NCI-H2171 (cell line): ENCODE measurements at places on chromosomes 1 and 21.

GRCh38 chr1:161076410-161076809, 6.7 kb upstream of the ARHGAP30 start:
- DNase-seq, result no peak

GRCh38 chr1:13826009-13826408, 126.0 kb downstream of the PRDM2 start:
- DNase-seq, result no peak

DNA sequence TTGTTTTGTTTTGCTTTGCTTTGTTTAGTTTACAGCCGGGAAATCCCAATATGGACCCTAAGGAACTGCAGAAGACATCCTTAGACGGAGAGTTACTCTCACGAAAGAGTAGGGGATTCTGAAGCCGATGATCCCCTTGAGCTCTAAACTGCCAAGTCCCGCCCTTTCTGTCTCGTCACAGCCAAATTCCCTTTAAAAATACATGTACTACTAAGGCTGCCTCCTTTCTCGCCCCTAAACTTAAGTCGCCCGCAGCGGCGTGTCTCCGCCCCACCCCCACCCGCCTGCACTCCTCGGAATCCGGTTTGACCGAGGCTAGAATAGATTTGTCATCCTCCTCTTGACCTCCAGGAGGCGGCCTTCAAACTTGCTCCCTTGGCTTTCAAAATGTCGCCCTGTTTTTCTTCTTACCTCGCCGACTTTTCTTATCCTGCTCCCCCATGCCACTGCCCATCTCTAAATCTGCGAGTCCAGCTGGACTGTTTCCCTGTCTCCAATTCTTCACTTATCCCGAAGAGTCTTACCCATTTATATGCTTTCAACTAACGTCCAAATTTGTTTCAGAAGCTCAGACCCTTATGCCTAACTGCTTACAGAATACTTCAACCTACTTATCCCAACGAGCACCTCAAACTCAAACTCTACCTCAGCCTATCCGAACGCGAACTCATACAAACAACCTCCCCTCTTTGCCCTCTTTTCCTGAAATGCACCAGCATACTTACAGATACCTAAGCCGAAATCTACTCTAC, 10.9 kb upstream of the BOLA1 start:
- peak; percentile 80 for DNase-seq

DNA sequence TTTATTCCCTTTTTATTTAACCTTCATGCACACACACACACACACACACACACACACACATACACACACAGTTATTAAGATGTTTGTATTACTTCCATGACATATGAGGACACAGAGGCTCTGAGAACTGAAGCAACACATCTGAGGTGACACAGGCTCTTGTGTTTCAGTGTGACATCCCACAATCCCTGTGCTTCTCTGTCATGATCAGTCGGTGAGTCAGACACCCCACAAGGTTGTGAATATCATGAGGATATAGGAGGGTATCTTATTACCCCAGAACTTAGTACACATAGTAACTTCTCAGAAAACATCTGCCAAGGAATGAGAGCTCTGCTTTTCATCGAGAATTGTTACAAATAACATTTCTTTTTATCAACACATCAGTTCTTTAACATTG, 459.3 kb downstream of the PLPP3 start:
- no peak for DNase-seq

- DNase-seq, result peak; percentile 17
Measured at GRCh38 chr1:24111996-24112779, at the start of gene MYOM3. TSS of gene MYOM3 (minus strand) at chr1:24112135. CDS start at chr1:24108636, 3,499 bp downstream.

DNA sequence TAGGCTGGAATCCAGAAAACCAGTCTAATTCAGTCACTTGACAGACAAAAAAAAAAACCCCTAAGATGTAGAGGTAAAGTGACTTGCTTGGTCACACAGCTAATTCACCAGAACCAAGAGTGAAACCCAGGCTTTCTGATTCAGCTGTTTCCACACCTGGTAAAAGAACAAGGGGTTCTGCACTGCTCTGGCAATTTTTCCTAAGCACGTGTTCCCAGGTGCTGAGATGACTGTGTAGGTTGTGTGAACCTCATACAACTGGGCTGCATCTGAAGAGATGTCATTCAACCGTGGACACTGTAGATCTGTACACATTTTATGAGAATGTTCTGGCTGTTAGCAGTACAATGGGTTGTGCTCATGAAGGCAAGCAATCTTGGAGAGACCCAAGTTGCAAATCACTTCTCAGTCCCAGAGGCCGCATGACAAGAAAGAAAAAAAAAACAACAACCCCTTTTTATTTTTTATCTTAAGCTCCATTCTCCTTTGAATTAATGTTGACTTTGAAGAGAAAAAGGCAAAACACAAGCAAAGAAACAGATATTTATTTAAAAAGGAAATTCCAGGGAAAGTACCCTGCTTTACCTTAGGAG, 95.4 kb downstream of the INTS7 start:
- no peak for DNase-seq

GRCh38 chr1:212665241-212666115, 34.2 kb downstream of the BATF3 start:
- peak; percentile 87 for DNase-seq

DNA sequence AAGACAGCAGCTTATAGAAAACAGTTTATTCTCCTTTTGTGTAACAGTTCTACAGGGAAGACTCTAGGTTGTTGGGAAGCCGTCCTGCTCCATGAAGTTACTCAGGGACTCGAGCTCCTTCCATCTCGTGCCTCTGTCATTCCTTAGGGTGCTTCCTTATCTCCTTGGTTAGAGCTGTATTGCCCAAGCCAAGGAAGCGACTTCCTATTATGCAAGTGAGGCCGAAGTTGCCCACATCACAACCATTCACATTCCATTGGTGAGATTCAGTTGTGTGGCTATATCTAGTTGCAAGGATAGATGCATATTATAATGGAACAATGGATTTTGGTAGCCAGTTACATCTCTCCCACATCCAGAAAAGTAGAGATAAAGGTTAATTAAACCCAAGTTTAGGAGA, 9.0 kb downstream of the GSTM5 start:
- DNase-seq, result no peak

DNA sequence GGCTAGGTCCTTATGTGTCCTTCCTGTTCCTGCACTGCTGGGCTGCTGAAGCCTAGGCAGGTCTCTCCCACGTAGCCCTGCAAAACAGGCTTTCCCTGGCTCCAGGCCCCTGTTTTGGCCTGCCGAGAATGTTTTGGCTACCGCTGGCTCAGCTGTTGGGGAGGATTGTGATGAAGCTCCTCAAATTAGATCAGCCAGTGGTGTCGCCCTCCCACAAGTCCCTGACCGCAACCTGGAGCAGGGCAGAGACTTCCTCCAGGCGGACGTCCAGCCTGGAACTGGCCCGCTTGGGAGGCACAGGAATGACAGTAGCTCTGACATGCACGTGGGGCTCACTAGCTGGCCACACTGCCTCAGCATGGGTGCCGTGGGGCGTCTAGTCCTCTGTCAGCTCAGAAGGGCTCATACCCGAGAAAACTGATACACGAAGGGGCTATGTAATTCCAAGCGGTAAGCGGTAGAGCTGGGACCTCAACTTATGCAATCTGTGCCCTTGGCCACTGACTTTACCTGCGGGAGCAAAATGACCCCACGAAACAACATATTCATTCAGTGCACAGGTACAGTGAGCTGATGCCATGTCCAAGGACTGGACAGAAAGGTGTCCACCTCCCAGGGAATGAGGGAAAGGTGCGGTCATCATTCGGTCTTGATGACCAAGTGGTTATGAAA, 26.6 kb downstream of the DHRS3 start:
- DNase-seq, result no peak

DNA sequence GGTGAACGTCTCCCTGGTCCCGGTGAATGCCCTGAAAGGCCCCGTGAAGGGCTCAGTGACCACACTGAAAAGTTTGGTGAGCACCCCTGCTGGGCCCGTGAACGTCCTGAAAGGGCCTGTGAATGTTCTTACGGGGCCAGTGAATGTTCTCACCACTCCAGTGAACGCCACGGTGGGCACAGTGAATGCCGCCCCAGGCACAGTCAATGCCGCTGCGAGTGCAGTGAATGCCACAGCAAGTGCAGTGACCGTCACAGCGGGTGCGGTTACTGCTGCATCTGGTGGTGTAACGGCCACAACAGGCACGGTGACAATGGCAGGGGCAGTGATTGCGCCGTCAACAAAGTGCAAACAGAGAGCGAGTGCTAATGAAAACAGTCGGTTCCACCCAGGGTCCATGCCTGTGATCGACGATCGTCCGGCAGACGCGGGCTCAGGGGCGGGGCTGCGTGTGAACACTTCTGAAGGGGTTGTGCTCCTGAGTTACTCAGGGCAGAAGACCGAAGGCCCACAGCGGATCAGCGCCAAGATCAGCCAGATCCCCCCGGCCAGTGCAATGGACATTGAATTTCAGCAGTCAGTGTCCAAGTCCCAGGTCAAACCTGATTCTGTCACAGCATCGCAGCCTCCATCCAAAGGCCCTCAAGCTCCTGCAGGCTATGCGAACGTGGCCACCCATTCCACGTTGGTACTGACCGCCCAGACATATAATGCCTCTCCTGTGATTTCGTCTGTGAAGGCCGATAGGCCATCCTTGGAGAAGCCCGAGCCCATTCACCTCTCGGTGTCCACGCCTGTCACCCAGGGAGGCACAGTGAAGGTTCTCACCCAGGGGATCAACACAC, 41.5 kb downstream of the ZBTB17 start:
- no peak for DNase-seq

DNA sequence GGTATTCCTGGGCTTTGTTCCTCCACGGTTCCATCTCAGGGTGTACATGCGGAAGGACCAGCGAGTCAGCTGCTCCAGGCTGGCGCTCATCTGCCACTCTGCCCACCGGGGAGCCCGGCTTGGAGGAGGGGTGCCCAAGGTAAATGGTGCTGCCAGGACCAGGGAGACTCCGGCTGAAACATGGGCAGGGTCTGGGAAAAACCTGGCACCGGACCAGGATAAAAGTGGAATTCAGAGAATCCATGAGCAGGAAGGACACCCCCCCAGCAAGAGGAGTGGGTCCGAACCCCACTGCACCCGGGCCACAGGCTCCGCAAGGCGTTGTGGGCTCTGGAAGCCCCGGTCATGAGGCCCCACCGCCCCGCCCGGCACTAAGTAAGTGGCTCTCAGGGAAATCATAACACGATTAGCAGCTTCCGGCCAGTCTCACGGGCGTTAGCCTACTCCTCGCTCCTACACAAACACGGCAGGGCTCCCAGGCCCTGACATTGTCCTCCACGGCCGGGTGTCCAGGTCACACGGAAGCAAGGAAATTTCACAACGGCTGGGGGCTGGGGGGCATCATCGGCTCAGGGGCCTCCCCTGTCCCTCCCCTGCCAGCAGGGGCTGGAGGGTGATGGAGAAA, 21.1 kb downstream of the MEGF6 start:
- DNase-seq, result no peak

GRCh38 chr1:84089465-84089864, 54.6 kb upstream of the PRKACB start:
- DNase-seq, result no peak

GRCh38 chr1:53685272-53686051, 53.5 kb downstream of the GLIS1 start:
- DNase-seq, result no peak

GRCh38 chr1:196147530-196147929, 460.7 kb downstream of the KCNT2 start:
- DNase-seq, result no peak

- DNase-seq, result no peak
Measured at GRCh38 chr1:180945151-180945550, 32.5 kb downstream of the KIAA1614 start.

DNA sequence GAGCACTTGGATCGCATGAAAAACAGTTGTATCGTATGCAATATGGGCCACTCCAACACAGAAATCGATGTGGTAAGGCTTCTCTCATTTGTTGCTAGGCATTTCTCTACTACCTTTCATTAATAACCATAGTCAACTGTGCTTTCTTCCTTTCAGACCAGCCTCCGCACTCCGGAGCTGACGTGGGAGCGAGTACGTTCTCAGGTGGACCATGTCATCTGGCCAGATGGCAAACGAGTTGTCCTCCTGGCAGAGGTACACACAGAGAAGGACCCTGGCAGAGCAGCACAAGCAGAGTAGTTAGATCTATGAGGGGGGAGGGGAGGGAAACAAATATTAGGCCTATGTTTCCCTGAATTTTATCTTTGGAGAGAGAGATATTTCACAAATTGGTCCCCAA, 16.0 kb upstream of the STRIP1 start:
- no peak for DNase-seq

DNA sequence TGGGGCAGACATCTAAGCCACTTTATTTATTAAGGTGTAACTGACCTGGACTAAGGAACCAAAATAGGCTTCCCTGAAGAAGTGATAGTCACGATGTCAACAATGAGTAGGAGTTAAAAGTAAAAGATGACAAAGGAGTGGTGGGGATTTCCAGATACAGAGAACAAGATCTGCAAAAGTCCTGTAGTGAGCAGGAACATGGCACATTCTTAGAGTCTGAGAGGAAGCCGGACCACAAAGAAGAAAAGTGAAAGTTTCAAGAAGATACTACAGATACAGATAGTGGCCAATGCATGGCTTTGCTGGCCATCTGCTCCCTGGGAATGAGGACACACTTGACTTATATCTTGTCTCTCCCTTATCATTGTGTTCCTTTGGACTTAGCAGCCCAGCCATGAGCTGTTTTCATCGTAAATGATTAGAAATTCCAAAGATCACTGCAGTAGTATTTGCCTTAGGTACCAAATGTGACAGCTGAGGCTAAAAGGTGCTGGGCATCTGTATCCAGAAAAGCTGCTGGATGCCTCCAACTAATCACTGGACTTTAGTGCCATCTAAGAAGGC, 302.4 kb upstream of the NR5A2 start:
- no peak for DNase-seq

DNA sequence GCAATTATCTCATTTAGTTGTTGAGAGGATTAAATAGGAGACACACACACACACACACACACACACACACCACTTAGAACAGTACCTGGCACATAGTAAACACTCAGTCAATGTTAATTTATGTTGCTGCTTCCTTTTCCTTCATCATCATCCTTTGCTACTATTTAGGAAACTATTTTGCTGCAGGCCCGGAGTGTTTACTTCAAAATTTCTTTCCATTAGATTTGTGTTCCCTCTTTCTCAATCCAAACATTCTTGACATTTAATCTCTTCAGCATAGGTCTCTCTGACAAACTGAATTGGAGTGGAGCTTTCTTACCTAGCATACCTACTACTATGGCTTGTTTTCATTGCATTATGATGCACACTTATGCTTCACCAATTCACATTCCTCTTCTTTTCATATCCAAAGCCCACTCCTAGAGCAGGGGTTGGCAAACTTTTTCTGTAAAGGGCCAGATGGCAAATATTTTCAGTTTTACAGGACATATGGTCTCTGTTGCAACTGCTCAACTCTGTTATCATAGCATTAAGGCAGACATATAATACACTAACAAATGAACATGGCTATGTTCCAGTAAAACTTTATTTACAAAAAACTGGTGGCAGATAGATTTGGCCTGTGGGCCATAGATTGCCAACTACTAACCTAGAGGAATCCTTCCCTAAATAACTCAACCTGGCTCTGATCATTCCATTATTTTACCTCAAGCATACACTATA, 49.5 kb downstream of the SCMH1 start:
- peak; percentile 42 for DNase-seq

DNA sequence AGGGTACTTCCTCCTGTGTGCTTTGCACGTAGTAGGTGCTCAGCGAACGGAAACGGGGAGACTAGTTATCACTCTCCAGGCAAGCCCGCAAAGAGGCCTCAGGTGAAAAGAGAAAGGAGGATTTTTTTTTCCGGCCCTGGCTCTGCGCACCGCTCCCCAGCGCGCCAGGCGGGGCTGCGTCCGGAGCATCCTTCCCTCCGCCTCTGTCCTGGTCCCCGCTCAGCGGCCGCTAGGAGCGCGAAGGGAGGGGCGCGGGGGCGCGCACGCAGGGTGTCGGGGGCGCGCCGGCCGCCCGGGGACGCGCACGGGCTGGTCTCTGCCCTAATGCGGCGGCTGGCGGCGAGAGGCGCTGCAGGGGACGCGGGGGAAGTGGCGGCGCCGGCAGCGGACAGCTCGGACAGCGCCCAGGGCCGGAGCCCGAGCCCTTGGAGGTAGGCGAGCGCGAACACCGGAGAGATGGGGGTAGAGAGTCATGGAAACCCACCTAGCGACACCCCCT, 42.3 kb upstream of the NFASC start:
- DNase-seq, result peak; percentile 88
